ENCODE measurements at places on chromosomes 1 and 21. TPM values are rescaled to one million over a fixed set of nuclear protein-coding genes. Genes with fewer than 3 reads are reported as not detected.
A peak's percentile ranks its signal among the peaks of the same experiment; 100 is the strongest.

DNA sequence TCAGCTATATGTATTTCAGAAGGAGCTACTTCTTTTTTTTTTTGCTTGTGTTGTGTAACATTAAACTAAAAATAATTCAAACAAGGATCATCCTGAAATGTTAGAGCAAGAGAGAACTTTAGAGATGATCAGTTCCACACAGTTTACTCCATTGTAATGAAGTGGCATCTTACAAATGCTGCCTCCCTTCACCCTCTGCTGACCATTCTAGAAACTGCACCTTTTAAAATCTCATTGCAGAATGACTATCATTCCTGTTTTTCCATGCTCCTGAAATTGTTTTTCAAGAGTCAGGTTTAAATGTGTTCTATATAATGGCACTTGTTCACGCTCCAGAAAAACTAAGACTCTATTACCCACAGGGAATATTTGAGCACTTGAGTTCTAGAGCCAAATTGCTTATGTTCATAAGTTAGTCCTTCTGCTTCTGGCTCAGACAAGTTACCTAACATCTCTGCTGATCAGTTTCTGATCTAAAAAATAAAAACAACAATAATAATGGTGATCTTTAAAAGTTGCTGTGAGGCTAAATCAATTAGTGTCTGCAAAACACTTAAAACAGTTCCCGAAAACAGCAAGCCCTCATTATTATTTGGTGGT is 21.5 kb upstream of the SLC44A5 start:
- H3K27me3 ChIP-seq: no peaks in the 10 kb centered on the region
- no peak overlapping the region for H3K27ac ChIP-seq
- DNase-seq: no peak
- no peaks in the 10 kb centered on the region for H3K36me3 ChIP-seq

- H3K4me3 ChIP-seq: no peak overlapping the region
- DNase-seq: peak; percentile 98
- peaks cover 42% of the 10 kb centered on the region for H3K4me1 ChIP-seq
- H3K27ac ChIP-seq: peak overlapping the region; percentile 87
- no peaks in the 10 kb centered on the region for H3K36me3 ChIP-seq
These were observed 1.2 kb upstream of the H6PD start for GRCh38 chr1:9233241-9233941.

GRCh38 chr1:172449585-172450523 is 6.0 kb upstream of the PIGC start:
- H3K36me3 ChIP-seq: no peaks in the 10 kb centered on the region
- peaks cover 42% of the 10 kb centered on the region for H3K4me1 ChIP-seq
- peak; percentile 51 for DNase-seq
- H3K27me3 ChIP-seq: no peaks in the 10 kb centered on the region
- peak overlapping the region; percentile 12 for H3K27ac ChIP-seq

GRCh38 chr21:20108016-20108415 is 890.2 kb upstream of the NCAM2 start:
- no peak overlapping the region for H3K4me3 ChIP-seq
- H3K4me1 ChIP-seq: no peaks in the 10 kb centered on the region
- no peaks in the 10 kb centered on the region for H3K27me3 ChIP-seq
- H3K27ac ChIP-seq: no peak overlapping the region
- no peaks in the 10 kb centered on the region for H3K36me3 ChIP-seq

- H3K4me3 ChIP-seq: peak overlapping the region; percentile 84
- H3K27ac ChIP-seq: peak overlapping the region; percentile 98
- no peaks in the 10 kb centered on the region for H3K36me3 ChIP-seq
- H3K4me1 ChIP-seq: peaks cover 27% of the 10 kb centered on the region
- no peaks in the 10 kb centered on the region for H3K27me3 ChIP-seq
These were observed 749 bp upstream of the GLUL start for GRCh38 chr1:182392050-182393028.

DNA sequence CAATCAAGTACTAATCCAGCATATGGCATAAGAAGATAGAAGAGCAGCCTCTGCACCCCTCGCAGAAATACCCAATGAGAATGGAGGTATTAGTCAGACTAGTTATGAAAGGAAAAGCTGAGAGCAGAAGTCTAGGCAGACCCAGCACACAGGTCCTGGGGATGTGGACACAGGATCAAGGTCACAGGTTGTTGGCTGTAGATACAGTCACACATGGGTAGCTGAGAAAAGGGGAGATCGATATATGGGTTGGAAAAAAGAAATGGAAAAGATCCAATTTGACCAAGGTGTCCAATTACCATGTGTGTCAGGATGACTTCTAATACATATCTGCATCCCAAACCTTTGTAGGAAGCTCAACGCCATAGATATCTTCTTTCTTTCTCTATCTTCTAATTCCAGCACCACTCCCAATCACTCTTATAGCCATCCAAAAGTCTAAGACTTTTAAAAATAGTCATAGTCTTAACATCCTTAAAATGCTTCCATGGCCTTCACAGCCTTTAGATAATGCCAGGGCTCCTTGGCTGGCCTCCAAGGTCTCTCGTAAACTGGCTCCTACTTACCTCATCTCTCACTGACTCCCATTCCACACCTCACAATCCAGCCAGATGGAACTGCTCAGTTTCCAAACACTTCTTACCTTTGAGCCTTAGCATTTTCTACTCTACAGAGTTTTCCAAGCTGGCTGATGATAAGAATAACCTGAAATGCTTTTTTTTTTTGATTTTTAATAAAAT is 8.3 kb upstream of the ZC3H11B start:
- no peaks in the 10 kb centered on the region for H3K27me3 ChIP-seq
- DNase-seq: no peak
- H3K27ac ChIP-seq: no peak overlapping the region
- no peaks in the 10 kb centered on the region for H3K36me3 ChIP-seq

GRCh38 chr1:178581351-178582303 is 68.7 kb downstream of the TEX35 start:
- no peak for DNase-seq
- H3K36me3 ChIP-seq: no peaks in the 10 kb centered on the region
- H3K27ac ChIP-seq: no peak overlapping the region

GRCh38 chr21:18164933-18165332 is 79.7 kb upstream of the CHODL start:
- no peaks in the 10 kb centered on the region for H3K27me3 ChIP-seq
- no peaks in the 10 kb centered on the region for H3K4me1 ChIP-seq
- H3K27ac ChIP-seq: no peak overlapping the region
- no peak overlapping the region for H3K4me3 ChIP-seq
- no peaks in the 10 kb centered on the region for H3K36me3 ChIP-seq
- DNase-seq: no peak

Gene HES5
- total RNA-seq: 0.28 TPM

Gene TEX38
- total RNA-seq: not detected

Gene GPR52
- total RNA-seq: 2.2 TPM

Gene WNT4
- total RNA-seq: 6.2 TPM

Gene MXRA8
- total RNA-seq: 26.8 TPM

Gene DMRTA2
- not detected for total RNA-seq

Gene SLAMF8
- total RNA-seq: 9.9 TPM

Gene KRTAP11-1
- not detected for total RNA-seq

Gene FCGR2B
- total RNA-seq: 22.8 TPM

Data from adrenal gland (tissue), 19 donors.